ENCODE measurements at places on chromosomes 16 and 17.

- no peak for DNase-seq
Measured at GRCh38 chr17:48068491-48068961, 20.4 kb downstream of the NFE2L1 start.

DNA sequence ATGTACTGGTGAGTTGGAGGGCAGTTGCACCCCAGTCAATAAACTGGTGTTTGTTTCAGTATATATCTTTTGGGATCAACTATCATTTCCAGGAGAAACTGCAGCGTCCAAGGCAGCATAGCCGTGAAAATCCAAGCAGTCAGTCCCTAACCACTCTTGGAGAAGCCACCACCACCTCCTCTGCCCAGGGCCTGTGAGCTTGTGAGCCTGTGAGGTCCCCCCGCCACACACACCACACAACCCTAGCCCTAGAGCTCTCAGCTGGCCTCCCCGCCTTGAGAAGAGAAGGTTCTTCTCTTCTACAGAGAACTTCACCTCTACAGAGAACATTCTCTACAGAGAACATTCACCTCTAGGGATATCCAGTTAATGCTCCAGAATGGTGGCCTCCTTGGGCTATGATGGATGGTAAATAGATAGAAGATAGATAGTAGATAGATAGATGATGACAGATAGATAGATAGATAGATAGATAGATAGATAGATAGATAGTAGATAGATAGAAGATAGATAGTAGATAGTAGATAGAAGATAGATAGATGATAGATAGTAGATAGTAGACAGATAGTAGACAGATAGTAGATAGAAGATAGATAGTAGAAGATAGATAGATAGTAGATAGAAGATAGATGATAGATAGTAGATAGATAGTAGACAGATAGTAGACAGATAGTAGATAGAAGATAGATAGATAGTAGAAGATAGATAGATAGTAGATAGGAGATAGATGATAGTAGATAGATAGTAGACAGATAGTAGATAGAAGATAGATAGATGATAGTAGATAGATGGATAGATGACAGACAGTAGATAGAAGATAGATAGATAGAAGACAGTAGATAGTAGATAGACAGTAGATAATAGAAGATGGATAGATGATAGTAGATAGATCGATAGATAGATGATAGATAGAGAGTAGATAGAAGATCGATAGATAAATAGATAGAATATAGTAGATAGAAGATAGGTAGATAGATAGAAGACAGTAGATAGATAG is 13.7 kb downstream of the ALOX15B start:
- no peak for DNase-seq

DNA sequence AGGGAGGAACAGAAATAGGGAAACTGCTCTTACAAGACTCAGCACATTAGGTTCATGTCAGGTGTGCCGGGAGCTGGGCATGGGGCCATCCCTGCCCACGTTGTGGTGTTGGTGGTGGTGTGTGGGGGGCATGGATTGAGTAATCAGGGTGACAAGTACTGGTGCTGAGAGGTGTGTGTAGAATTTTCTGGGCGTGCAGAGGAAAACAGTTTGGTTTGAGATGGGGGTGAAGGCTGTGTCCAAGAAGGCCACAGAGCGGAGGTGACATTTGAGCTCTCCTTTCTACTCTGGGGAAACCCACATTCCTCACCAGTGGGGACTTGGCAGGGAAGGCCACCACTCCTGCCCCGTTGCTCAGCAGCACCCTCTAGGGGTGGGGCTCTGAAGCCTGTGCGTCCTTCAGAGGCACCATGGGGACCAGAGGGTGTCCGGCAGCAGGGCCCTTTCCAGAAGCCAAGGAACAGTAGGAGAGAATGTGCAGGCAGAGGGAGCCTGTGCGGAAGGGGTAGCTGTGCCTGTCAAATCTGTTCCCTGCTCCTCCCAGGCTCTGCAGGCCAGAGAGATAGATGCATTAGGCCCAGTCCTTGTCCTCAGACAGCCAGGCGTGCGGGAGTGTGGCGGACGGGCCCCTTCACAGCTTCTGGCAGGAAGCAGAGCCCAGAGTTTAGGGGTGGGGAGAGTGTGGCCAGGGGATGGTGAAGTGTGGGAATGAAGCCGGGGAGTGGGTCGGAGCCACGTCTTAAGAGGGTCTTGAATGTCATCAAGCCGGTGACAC is 48.7 kb upstream of the GSE1 start:
- no peak for DNase-seq

DNA sequence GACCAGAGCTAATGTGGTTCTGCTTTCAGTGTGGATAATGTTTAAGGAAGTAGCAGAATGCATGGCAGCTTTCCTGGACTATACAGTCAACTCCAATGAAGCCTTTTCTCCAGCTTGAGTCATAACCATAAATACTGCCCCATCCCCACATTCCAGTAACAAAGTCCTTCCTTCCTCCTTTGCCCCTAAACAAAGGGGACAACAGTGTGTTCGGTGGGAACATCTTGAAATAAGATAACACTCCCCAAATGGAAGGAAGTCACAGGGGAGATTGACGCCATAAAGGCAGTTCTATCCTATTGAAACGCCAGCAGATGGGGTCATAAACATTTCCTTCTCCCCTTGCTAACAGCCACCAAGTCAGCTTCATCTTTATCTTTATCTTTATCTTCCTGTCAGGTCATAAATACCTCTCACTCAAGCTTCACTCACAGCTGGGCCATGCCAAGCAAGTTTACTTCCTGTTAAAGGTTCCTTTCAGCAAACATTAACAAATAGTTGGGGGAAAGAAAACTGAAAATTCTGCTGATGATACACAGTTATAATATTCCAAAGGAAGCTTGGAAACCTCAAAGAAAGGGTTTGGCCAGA is 136.7 kb downstream of the SNX11 start:
- DNase-seq: no peak

DNA sequence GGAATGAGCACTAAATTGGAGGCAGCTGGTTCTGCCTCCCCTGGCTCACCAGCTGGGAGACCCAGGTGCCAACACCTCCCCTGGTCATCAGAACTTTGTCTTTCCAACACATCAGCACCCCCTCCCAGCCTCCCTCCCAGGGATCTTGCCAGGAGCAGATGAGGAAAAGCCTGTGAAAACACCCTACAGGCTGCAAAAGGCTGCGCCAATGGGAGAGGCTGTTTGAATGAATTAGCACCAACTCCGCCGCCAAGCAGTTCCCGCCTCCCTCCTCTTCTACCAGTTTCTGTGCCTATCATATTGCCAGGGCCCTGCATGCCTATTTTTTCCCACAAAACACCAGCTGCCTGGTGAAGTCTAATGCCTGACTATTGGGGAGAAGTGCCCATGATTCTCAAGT is 137.0 kb downstream of the AIPL1 start:
- no peak for DNase-seq

- DNase-seq: no peak
Measured at GRCh38 chr16:83940630-83941378, 12.2 kb upstream of the OSGIN1 start.

DNA sequence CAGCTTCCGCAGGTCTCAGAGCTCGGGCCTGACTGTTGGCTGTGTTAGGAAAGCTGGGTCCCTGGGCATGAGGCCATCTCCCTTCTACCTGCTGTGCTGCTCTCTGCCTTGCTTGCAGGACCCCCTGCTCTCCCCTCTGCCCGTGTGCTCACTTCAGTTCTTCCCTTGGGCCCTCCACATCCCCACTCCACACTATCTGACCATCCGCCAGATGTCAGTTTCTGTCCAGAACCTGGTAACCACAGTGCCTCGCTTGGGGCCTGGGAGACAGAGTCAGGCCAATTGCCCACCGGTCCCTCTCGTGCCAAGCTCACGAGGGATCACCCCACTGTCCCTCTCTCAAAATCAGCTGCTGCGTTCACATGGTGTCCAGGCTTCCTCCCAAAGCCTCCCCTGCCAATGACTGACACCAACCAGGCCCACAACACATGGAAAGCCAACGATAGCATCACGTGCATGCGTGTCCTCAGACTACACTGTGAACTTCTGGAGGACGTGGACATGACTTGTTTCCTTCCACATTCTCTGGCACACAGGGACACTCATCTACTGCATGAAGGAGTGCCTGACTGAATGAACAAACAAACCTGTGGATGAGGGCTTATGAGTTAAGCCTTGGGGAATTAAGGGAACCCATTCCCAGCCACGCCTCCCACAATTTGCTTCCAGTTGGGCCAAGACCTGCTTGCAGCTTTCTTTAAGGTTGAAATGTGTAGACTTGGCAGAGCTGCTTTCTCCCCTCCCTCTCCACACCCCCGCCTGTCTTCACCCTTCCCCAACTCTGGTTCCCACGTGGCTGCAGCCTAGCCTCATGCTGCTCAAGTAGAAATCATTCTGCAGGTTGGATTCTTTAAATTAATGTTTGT is 72.5 kb upstream of the ZNF423 start:
- DNase-seq: no peak

- DNase-seq: no peak
Measured at GRCh38 chr17:28188841-28189263, 130.1 kb upstream of the TMEM97 start.

- DNase-seq: no peak
Measured at GRCh38 chr17:55727920-55728319, 5.3 kb upstream of the TMEM100 start.

DNA sequence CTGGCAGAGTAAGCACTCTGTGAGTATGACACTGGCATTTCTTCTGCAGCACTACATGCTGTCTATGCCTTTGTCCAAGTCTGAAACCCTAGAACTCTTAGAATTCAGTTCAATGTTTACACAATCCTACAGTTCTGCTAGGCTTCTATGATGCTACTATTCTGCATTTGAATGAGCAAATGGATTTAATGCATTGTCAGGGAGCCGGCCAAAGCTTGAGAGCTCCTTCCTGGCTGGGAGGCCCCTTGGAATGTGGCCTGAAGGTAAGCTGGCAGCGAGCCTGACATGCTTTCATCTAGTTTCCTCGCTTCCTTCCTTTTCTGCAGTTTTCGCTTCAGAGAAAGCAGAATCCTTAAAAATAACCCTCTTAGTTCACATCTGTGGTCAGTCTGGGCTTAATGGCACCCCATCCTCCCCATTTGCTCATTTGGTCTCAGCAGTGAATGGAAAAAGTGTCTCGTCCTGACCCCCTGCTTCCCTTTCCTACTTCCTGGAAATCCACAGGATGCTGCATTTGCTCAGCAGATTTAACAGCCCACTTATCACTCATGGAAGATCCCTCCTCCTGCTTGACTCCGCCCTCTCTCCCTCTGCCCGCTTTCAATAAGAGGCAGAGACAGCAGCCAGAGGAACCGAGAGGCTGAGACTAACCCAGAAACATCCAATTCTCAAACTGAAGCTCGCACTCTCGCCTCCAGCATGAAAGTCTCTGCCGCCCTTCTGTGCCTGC is at the start of gene CCL2:
Gene CCL2, plus strand, starts transcription at position 635 of the 730 bp plus-strand sequence. Its CDS starts 65 bp downstream, at position 700.
- no peak for DNase-seq

GRCh38 chr17:42354956-42355843 is 33.0 kb downstream of the STAT3 start:
- DNase-seq: no peak

- no peak for DNase-seq
Measured at GRCh38 chr17:36938566-36939051, 1.3 kb downstream of the LHX1 start.

DNA sequence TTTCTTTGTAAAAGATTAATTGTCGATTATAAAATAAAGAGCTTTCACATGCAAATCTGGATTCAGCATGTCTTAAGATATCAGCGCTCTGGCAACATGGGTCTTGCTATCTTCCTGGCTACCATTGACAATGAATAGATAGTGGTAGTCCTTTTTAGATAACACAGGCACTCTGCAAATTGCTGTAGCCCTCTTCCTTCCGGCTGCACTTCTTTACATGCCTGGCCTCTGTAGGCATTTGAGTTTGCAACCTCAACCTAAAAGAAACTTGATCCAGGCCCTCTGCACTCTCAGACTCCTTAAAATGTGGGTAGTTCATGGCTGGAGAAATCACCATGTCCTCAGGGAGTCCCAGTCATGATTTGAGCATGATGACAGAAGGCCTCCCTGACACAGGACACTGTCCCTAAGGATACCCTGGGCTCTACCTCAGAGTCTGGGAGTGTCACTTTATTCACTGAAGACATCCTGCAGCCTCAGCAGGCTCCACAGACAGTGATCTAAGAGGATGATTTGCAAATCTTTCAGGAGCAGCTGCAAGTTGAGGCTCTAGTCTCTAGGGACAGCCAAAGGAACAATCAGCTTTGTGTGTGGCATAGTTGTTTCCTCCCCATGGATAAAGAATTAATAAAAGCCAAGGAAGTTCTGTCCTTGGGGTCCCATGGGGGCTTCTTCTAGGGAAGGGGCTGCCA is 529.4 kb downstream of the RBFOX1 start:
- DNase-seq: no peak

GRCh38 chr17:5758651-5759050 is 174.3 kb upstream of the NLRP1 start:
- DNase-seq: no peak

All from activated T-helper 1 cell treated with anti-CD3 and anti-CD28 coated beads, Interleukin-12 subunit alpha, Interleukin-12 subunit beta, Interleukin-2, Interleukin-4 antibody, amounts not matched to agents 30 ng/mL and 10 ng/mL and 1 ng/mL, durations not matched to agents 14 hours and 24 hours and 36 hours (primary cell).